ENCODE measurements at places on chromosomes 6 and 20.

GRCh38 chr6:69349771-69350170, 447.0 kb downstream of the LMBRD1 start:
- DNase-seq, result no peak

DNA sequence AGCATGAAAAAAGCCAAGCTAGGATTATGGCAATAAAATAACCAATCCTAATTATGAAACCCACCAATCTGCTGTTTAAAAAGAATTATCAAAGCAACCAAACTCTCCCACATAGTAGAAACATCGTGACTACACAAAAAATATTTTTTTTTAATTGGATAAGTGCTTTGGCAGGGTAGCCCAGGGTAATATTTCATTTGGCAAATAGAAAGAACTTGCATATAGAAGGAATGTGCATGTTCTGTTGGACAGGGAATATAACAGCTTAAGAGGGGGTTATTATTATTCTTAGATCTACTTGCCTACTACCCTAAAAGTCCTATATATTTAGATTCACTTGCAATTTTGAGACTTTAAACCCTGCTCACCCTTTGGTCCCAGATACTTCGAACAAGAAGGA, 972 bp downstream of the GSTA3 start:
- DNase-seq, result no peak

DNA sequence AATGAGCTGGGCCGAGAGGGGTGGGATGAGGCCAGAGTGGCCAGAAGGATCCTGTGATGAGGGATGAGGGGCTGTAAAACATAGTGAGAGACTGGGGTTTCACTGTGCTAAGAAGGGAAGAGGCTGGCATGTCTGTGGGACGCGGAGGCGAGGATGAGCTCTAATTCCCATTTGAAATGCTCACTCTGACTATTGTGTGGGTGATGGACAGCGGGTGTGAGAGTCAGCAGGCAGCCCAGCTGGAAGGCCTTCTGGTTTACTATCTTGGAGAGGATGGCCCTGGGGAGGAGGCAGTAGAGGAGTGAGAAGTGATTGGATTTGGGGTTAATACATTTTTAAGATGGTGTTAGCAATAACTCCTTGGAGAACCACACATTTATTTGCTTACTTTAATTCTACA, 9.5 kb upstream of the MICA start:
- no peak for DNase-seq

DNA sequence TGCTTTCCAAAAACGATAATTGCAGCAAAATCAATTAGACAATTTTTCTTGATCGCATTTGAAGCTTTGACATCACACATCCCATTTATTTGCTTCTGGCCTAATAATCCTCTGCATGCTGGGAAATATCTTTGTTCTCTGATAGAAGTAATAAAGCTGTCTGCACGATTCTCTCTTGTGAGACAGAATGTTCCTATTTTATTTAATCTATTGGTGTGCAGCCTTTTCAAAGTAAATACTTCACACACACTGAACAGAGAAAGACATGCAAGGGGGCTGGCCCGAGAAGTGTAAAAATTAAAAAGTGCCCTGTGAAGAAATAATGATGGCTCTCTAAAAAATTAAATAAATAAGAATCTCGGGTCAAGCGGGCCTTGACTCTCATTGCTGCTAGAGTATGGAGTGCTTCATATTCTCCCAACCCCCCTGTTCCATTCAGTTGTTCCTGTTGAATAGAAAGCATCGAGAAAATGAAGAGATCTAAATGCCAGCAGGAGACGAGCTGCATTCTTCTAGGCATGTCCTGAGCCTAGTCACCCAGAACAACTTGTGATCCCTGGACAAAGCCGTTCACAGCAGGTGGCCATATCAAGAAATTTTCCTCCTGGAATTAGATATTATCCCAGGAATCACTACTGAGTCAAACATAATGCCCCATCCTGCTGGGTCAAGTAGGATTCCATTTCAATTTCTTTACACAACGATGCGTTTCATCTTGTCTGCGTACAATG, 625.9 kb upstream of the EPHA7 start:
- no peak for DNase-seq

- no peak for DNase-seq
Observed at GRCh38 chr20:54494303-54495006, 19.1 kb downstream of the DOK5 start.

DNA sequence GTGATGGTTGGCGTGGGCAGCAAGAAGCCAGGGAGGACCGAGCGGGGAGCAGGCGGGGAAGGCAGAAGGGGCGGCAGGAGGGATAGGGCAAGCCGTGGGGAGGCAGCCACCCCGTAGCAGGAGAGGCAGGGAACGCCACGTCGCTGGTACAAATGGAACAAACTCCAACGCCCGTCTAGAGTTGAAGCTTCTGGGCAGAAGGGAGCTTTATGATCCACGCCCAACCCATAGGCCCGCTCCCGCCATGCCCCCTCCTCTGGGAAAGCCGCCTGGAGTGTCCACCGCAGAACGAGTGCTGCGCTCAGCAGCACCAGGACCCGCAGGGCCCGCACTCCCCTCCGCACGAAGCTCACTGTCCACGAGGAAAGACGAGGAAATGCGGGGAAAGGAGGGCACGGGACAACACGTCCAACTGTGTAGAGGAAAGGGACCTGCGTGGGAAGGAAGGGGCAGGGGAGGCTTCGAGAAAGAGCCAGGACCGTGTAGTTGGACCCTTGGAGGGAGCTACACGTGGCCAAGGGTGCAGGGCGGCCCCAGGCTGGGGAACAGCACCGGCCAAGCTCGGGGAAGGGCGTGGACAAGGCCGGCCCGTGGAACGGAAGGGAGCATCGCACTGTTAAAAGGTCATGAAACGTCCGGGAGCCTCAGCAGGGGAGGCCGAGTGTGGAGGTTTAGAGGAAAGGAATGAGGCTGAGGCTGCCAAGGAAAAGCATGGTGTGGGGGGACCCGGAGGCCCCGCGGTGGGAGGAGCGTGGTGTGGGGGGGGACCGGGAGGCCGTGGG, 204.0 kb downstream of the DLL1 start:
- no peak for DNase-seq

- DNase-seq, result no peak
Observed at GRCh38 chr20:32333181-32333987, 24.7 kb upstream of the ASXL1 start.

DNA sequence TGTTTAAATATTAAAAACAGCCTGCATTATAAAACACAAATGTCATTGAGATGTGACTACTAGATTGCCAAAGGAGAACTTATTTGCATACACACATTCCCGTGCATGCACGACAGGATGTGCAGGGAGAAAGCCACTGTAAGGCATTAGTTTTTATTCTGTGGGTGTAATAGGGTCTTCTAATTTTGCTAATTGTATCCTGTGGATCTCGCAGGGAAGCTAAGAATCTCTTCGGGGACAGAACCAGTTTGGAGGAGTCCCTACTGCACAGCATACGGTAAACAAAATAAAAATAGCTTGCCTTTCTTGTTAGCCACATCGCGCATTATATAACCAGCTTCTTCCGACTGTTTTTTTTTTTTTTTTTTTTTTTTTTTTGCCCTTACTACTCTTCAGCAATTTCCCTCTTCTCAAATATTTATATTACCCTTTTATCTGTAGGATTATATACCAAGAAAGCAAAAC, 2.0 kb downstream of the ATXN1 start:
- DNase-seq, result no peak

- DNase-seq, result no peak
Observed at GRCh38 chr6:64146094-64146493, 510.5 kb downstream of the PHF3 start.

- no peak for DNase-seq
Observed at GRCh38 chr20:10729785-10730184, 56.0 kb upstream of the JAG1 start.

DNA sequence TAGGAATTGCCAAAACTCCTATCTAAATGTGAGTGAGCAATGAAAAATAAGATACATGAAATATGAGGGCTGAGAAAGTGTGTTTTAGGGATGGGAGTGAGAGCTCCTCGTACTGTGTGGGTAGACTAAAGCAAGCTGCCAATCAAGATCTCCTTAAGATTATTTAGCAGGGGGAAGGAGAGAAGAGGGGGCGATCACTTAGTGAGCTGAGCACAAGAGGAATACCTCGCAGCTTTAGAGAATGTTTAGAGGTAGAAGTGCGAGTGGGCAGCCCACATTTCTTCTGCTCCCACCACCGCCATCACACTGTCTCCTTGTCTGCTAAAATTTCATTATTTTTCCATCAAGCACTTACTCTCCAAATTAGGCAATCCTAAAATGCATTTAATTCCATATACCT, 312.6 kb downstream of the ALDH8A1 start:
- no peak for DNase-seq

GRCh38 chr6:14987490-14987889, 258.4 kb upstream of the JARID2 start:
- DNase-seq, result no peak

DNA sequence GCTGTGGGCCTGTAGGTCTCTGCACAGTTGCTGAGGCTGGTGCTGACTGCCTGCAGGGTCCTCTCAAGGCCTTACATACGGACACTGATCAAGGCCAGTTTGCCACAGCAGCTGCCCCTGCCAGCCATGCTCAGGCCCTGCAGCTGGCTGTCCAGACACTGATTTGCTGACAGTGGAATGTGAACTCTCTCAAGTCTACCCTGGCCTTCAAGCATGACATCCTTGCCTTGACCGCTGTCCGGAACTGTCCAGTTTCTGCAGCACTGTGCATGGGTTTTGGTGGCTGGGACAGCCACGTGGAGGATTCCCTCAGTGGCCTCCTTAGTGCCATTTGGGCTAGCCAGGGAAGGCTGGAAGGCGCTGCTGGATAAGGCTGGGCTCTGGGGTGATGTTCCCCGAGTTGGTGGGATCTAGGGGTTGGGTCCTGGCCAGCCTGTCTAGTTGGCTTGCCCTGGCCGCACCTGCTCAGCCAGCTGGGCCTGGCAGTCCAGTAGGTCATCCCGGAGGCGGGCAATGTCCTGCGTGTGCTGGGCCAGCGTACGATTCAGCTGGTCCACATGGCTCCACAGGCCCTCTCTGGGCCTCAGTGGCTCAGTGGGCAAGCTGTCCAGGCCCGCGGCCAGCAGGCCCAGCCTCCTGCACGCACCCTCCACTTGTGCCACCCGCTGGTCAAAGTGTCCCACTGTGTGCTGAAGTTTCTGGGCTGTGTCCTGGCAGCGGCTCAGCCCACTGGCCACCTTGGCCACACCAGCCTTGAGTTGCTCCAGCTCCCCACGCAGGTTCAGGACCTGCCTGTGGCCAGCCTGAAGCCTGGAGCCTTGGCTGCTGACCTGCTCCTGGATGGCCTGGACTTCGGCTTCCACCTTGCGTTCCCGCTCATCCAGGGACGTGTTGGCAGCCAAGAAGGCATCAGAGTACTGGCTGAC, 5.5 kb downstream of the EMILIN3 start:
- DNase-seq, result no peak

DNA sequence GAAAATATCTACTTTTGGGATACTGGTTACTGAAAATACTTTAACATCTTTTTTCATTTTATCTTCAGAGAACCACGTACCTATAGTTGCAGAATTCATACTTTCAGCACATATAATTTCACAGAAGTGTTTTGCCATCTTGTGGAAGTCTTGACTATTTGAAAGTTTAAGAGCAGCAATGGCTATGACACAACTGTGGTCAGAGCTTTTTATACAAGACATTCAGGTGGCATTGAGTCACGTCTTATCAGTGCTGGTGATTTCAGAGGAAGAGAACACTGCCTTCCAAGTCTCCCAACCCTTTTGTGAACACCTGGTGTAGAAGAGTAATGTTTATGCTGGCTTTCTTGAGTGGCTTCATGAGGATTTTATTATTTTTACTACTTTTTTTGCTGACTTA, 171.6 kb downstream of the ARID1B start:
- peak; percentile 62 for DNase-seq

DNA sequence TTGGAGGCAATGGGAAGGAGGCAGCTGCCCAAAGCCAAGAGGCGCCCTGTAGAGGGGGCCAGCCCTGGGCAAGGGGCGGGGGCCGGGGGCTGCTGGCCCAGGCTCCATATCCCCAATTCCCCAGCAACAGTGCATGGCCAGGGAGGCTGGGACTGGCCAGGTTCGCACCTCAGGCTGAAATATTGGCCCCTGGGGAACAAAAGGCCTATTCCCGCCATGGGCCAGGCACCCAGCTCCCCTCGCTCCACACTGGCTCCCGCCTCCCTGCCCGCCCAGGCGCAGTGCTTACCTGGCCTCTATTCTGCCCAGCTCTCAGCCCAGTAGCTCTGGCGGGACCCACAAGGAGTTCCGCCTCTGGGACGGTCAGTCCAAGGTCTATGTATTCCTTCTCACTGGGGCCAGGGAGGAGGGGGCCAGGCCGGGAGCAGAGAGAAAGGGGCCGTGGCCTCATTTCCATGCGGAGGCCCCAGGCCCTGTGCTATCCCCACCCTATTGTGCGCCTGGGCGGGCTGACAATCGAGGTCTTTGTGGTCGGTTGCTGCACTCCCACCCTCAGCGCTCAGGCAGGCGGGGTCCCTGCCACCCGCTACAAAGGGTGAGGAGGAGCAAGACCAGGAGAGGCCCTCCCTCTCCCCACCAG, 42.3 kb downstream of the YTHDF1 start:
- DNase-seq, result no peak

GRCh38 chr6:115891750-115892149, 168.9 kb downstream of the FRK start:
- no peak for DNase-seq

DNA sequence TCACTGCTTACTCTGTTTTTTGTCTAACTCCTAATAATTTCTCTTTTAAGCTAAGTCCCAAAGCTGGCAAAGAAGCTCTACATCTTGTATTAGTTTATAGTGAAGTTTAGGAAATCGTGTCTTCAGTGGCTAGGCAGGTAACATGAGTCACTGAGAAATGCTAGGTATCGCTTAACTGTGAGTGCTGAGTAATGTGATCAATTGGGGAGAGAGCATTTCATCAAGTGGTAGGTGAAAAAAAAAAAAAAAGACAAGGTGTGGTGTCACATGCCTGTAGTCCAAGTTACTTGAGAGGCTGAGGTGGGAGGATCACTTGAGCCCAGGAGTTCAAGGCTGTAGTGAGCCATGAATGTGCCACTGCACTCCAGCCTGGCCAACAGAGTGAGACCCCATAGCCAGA, 125.3 kb downstream of the FAM83B start:
- DNase-seq, result no peak

DNA sequence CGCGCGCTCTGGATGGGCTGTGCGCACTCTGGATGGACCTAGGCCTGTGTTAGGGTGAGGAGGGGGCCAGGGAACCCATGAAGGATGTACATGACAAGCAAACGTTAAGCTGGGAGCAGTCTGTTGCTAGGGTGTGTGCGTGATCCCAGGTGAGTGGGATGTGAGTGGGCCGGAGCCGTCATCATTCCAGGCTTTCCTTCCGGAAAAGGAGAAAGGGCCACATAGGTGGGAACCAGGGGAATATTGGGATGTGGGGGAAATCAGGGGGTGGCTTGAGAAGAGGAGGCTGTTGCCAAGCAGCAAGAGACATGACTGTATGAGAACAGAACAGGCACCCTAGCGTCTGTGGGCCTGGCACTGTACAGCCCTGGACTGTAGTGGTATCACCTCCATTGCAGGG, 49.7 kb upstream of the EPB41L1 start:
- DNase-seq, result no peak

DNA sequence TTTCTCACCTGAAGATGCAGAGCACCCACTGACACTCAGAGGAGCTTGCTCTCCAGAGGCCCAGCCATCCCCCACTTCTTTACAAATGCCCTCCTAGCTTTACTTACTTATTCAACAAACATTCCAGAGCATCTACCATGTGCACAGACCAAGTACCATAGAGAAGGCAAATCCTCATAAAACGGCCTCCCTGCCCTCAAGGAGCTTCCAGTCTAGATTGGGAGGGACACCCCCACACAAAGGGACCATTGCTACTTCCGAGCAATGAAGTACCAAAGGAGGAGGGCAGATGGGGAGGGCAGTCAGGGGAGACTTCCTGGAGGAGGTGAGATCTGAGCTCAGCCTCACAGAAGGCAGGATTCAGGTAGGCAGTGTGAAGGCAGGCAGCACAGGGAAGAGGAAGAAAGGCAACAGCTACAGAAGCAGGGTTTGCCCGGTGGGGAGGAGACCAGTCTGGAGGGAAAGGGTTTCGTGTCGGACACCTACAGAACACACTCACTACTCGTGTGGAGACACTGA, 108.0 kb downstream of the ZMYND8 start:
- DNase-seq, result no peak

Measured in LoVo (cell line).